ENCODE measurements at places on chromosomes 6 and 20.

DNA sequence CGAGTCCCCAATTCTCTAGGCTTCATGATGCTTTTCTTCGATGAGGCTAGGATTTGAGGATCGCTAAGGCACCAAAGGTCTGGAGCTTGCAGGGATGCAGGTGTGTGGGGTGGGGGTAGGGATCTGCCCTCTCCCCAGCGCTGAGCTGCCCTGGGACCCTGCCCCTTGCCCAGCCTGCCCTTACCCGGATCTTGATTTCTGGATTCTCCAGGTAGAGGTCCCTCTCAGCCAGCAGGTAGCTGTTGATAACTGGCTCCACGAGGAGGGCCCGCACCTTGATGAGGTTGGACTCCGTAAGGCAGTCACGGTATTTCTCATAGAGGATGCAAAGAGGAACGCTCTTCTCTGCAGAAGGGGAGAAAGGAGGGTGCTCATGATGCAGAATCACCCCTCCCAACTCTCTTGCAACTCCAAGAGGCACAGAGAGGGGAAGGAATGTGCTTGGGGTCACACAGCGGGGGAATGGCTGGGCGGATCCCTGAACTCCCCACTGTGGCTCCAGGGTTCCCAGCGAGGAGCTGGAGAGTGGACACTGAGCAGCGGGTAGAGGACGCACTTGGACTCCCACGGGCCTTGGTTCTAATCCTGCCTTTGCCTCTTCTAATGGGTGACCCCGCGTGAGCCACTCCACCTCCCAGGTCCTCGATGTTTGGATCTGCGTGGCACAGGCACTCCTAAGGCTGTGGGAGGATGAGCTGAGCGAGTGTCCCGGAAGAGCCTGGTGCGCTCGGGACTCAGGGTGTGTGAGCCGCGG, 32.7 kb downstream of the TGM2 start:
- DNase-seq: no peak

GRCh38 chr6:54913211-54913610, 66.6 kb downstream of the FAM83B start:
- no peak for DNase-seq

GRCh38 chr6:144343701-144344428, 58.7 kb downstream of the UTRN start:
- DNase-seq: peak; percentile 32

- no peak for DNase-seq
These were observed 80.0 kb upstream of the FUT9 start for GRCh38 chr6:95935736-95936135.

DNA sequence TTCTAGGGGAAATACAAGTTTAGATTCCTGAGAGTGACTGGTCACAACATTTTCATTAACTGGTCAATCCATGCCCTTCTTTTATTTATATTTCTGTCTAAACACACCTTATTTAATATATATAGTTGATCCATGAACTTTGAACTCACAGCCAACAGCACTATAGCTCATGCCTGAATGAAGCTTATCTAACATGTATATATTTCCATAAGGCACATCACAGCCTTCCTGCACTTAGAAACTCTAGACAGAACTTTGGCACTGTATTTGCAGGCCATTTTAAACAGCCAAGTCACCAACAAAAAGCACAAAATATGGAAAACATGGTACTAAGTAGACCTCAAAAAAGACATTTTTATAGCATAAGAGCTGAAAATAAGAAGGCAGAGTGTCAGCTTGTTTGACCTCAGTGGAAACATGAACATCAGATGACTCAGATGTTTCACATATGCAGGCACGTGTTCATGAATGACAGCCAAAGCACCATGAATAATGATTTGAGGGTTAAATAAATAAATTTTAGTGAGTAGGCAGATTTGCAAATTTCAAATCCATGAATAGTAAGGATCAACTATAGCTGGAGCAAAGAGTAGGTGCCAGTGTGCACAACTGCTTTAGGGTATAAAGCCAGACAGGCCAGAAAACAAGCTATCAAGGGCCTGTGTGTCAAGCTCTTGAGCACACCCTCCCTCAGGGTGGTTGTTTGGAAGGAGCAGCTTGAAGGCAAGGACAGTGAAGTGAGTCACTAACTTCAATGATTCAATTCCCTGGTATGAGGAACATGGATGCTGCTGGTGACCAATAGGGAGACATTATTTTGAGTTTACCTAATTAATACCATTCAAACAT, 88.9 kb upstream of the NT5E start:
- no peak for DNase-seq

DNA sequence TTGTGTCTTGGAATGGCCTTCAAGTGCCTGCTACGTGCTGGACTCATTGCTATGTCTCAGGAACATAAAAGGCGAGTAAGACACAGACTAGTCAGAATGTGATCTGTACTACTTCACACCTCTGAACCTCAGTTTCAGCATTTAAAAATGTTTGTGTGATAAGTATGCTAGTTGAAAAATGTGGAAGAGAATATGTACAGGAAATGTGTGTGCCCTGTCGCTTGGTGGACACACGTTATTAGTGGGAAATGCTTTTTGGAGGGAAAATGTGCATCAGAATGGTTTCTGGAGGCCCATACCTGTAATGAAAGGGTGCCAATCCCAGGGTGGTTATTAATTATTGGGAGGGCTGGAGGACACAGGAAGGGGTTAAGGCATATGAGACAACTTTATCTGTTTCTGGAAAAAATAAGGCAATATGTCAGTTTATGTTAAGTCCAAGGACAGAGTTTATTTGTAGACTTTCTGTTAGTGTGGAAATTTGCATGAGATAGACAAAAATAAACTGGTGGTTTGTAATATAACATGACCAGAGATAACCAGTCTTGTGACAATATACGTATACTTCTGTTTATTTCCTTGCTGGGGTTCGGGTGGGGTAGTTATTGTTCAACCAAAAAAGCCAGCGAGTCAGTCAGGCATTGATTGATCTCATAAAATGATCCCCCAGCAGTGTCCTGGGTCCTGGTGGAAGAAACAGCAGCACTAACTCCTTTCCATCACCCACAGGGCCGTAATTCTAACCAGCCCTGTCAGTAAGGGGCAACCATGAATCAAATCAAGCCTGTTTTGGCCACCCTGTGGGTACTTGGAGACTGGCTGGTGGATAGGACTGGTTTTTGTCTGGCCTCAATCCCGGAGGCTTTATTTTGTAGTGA, 117.9 kb downstream of the JARID2 start:
- DNase-seq: no peak

- no peak for DNase-seq
These were observed 43.8 kb downstream of the ERMARD start for GRCh38 chr6:169795196-169795595.

DNA sequence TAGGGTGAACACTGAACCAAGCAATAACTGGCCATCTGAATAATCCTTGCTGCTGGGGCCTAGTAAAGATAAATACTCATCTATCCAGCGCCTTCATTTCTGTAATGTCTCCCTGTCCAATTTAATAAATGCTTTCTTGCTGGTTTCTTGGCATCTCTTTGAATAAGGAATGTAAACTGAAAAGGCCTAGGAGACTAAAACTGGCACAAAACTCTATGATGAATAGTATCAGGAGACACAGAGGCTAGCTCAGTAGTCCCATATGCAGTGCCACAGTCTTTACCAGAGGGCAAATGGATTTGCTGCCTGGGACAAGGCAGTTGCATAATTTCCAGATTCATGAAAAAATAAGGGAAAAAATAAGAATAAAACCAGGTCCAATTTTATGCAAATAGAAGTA, 324.4 kb downstream of the CENPW start:
- no peak for DNase-seq

DNA sequence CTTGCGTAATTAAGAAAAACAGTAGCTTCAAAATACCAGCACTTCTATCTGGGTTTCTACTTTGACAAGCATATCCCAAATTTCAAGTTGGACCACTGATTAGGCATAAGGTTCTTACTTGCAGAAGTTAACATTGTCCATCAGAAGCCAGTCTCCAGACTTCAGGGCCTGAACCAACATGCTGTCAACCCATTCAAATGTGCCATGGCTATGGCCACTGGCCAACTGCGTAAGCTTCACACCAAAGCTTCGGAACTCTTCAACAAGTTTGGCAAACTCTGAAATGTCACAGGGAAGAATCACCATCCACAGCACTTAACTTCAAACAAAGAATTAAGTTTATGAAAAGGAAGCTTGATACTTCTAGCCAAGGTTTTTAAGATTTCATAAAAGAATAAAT, 78.0 kb upstream of the LYRM2 start:
- no peak for DNase-seq

DNA sequence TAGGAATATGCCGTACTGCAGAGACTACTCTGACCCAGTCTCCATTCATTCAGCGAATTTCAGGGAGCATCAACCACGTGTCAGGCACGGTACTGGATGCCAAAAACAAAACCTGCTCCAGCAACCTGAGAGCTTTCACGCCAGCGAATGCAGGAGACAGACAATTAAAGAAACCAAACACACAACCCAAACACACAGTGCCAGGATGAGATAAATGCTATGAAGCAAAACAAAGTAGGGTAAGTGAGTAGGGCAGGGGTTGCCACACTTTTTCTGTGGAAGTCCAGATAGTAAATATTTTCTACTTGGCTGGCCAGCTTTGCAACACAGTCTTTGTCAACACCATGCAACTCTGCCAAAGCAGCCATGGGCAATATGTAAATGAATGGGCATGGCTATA, 10.0 kb downstream of the MOCS1 start:
- DNase-seq: no peak

GRCh38 chr20:23018432-23018831, 16.7 kb upstream of the SSTR4 start:
- no peak for DNase-seq

DNA sequence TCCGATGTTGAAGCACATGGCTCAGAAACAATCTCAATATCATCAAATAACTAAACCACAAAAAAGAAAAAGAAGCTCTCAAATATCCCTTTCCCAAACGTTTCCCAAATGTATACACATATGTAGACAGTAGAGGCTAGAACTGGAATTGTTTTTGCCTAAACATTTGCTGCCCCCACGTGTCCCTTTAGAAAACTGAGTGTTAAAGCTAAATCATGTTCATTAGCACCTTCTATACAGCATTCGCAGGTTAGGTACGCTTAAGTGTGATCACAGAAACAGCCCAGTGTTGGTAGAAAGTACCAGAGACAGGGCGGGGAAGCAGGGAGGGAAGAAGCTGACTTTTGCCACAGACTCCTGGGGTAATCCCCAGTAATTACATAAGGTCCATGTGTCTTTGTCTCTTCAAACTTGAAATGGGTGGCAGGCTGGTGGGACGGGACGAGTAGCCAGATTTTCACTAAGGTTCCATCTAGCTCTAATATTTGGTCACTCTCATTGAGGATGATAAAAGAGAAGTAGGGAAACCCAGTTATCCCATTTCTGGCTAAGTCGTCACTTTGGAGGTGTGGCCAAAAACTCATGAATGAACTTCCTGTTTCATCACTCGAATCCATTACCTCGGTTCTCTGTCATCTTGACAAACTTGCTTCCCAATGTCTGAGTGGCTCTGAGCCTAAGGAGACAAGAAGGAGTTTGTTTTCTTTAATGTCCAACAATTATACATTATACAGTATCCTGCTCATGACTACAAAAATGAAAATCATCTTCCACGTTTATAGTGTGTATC, 15.0 kb upstream of the TFAP2A start:
- DNase-seq: no peak

- no peak for DNase-seq
These were observed 691.5 kb upstream of the MAP3K7 start for GRCh38 chr6:91278416-91278815.

DNA sequence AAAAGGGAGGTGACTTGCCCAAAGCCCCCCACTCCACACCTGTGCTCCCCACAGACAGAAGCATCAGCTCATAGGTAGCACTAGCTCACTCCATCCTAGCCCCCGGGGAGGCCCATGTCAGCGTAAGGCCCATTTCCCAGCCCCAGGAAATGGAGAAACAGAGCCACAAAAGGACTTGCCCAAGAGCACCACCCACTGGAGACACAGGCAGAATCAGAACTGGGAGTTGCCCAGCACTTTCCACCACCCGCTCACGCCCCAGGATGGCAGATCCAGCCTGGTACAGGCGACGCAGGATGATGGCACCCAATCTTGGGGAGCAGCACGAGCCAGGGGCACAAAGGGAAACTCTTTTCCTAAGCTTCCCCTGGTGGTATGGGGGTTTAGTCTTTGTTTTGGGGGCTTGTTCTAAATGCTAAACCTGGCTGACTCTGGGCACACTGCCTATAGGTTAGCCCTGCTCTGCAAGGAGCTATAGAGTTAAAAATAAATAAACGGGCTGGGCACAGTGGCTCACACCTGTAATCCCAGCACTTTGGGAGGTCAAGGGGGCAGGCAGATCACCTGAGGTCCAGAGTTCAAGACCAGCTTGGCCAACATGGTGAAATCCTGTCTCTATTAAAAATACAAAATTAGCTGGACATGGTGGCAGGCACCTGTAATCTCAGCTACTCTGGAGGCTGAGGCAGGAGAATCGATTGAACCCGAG, 11.8 kb downstream of the C20orf203 start:
- no peak for DNase-seq

GRCh38 chr20:62994869-62995281, 11.9 kb downstream of the BHLHE23 start:
- no peak for DNase-seq

DNA sequence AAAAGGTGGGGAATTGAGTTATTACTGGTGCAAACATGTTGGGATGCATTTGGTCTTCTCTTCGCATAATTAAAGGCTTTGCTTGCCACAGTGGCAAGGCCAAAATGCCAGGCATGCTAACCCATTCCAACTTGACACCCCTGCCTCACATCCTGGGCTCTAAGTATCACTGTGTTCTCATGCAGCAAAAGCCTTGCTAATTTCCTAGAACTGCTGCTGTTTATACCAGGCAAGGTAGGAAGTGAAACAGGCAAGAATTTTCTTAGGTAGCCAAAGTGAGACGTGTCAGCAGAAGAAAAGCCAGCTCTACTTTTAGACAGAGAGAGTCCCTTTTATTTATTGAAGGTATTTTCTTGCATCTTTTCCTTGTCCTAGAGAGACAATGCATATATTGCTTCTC, 41.2 kb downstream of the LYRM2 start:
- DNase-seq: no peak

DNA sequence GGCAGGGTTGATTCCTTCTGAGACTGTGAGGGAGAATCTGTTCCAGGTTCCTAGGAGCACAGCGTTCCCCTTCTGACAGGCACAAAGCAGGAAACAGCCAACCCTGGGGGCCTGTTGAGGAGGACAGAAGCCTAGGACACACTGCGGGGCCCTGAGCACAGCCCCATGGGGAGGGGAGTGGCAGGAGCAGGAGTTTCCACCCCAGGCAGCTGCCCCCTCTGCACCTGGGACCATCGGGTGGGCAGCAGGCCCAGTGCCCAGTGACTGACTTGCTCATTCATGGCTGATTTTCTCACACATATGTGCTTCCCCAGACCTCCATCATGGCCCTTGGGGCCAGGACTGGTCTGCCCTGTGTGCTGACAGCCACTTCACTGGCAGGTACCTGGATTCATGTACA, 6.2 kb upstream of the SLC22A1 start:
- DNase-seq: no peak

Measured in activated CD4-positive, alpha-beta T cell treated with anti-CD3 and anti-CD28 coated beads for 4 hours (primary cell).